Activated CD4-positive, alpha-beta T cell treated with anti-CD3 and anti-CD28 coated beads, Interleukin-10, Interleukin-2, amounts not matched to agents 100 ng/mL and 50 ng/mL, durations not matched to agents 16 hours and 8 hours (primary cell): ENCODE measurements at places on chromosomes 4 and X.

DNA sequence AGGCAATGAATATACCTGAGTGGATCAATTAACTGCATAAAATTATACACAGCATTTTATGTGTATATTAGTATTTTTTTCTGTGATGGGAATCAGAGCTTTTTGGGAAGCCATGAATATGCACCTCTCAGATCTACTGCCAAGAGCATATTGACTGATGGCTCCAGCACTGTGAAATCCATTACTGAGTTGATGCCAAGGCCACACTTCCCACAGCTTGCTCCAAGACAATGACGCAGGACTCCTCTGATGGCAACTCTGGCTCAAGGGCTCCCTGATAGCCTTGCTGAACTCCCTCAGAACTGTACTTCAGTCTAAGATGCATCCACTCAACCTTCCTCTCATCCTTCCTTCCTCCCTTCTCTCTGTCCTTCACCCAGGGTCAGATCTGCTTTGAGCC lies 82.7 kb downstream of the OTC start:
- DNase-seq, result no peak

DNA sequence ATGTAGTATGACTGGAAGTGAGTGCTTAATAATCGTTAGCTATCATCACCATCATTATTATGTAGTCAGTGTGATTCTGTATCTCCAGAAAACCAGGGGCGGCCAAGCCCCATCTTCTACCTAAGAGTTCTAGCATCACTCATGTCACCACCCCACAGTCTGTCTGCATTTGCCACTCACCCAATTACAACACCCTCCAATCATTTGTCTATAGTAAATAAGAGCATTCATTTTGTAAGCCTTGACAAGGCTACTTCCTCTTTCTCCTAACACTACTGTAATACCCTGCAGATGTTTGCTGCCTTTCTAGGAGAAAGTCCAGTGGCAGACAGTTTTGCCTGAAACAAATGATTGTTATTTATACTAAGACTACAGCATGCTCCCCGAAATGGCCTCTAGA lies 15.8 kb upstream of the IL21 start:
- DNase-seq, result peak; percentile 51

GRCh38 chrX:153869473-153870287 lies 16.3 kb downstream of the L1CAM start:
- no peak for DNase-seq

DNA sequence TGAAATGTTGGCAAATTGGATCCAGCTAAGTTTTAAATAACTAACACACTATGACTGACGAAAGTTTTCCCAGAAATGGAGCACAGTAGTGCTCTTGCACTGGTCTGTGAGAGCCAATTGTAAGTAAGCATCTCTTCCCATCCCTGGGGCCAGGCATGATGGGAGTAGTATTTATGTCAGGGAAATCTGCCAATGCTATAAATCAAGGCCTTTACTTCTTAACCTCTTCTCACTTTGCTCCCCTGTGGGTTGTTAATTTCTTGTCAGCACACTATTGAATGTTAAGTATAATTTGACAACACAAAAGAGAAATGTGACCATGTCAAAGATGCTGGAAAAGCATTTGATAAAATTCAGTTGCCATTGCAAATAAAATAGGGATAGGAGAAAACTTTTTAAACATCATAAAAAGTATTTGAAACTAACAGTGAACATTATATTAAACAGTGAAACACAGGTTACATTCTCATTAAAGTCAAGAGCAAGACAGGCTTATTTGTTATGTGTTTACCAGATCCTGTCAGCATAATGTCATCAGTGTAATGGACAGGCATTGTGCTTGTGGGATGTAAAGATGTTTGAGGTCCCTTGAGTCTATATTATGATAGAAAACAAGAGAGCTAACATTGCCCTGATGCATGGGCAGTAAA lies 5.0 kb downstream of the F8A1 start:
- DNase-seq, result no peak

GRCh38 chr4:144820011-144820727 lies 174.2 kb downstream of the HHIP start:
- no peak for DNase-seq

GRCh38 chr4:101348367-101348827 lies 1.1 kb upstream of the PPP3CA start:
- no peak for DNase-seq

DNA sequence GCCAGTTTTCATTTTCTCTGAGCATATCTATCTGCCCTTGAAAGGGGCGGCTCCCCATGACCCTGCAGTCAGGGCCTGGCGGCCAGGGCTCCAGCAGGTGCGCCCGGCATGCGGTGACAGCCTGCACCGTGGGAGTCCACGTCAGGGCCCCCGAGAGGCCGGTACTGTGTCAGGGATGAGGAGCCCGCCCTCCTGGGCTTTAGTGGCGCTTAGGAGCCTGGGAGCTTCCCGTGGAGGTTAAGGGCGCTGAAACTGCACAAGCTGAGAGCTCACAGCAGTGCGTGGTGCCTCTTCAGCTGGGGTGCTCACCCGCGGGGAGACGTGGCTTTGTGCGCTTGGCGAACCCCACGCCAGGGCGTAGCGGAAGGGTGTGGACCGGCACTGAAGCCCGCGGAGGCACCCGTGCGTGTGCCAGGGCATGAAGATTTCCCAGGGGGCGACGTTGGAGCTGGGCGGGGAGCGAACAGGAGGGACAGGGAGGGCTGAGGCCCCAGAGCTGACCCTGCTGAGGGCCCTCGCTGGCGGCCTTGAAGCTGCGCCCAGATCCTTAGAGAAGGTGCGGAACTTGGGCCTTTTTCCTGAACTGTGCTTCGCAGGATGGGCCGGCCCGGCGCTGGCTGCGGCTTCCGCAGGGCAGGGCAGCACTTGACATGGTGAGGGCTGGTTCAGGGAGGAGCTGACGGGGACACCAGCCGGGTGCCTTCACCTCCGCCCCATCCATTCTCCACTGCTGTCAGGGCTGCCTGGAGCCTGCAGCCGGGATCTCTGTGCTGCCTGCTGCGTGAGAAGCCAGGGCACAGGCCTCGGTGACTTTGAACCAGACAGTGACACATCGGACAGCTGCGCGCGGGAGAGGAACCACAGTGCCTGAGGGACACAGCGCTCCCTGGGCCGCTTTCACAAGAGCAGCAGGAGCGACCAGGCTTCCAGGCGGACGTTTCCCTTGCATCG lies 32.9 kb downstream of the HTT-AS start:
- peak; percentile 38 for DNase-seq

GRCh38 chr4:139603576-139604410 lies 47.8 kb upstream of the SETD7 start:
- DNase-seq, result peak; percentile 63

DNA sequence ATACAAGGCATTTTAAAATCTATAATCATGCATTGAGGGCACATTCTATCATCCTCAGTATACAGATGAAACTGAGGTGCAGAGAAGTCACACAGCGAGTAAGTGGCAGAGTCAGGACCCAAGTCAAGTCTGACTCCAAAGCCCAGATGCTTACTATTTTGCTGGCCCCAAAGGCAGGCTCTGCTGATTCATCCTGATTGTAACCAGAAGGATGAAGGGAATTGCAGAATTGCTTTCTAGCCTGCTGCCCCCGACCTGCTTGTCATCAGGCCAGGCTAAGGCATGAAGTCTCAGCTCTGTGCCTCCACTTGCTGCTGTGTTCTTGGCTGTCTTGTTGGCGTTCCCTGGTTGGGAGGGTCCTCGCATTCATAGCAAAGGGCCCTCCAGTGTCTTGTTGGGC lies 62.7 kb downstream of the SLC9A6 start:
- DNase-seq, result no peak

GRCh38 chr4:52376132-52376704 lies 282.9 kb downstream of the USP46 start:
- DNase-seq, result peak; percentile 33

GRCh38 chr4:113614414-113614813 lies 147.1 kb downstream of the CAMK2D start:
- no peak for DNase-seq

DNA sequence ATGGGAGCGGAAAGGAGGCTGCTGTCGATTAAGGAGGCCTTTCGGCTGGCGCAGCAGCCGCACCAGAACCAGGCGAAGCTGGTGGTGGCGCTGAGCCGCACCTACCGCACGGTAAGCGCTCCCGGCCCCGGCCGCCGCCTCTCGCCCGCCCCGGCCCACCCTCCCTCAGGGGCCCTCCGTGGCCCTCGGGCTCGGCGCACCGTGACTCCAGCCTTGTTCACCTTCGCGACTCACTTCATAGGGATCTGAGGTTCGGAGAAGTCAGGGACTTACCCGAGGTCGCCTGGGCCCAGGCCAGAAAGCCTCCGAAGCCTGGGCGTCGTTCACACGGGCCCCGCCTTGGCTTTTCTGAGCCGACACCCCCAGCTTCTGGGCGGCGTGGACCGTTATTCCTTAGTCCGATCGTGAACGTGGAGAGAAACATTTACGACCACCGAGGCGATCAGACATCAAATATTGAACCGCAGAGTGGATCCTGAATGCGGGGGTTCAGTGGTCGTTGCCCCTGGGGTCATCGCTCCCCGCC lies 362 bp downstream of the NCAPG start:
- peak; percentile 40 for DNase-seq

DNA sequence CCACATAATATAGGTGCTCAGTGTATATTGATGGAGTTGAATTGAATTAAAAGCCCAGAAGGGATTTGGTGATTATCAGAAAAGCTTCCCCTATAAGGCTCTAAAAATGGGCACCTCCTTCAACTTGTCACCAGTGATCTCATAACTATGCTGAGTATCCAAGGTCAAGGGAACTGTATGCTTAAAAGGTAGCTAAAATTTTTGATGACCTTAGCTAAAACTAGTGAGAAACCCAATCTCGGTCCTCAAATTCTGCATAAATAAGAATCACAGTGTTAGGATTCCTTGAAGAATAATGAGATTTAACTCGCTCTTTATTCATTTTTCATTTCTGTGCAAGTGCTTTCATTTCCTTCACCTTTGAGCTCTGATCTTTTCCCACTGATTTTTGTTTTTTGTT lies 87.7 kb upstream of the AP1S2 start:
- no peak for DNase-seq

- no peak for DNase-seq
These were observed 140.3 kb upstream of the PAK3 start for GRCh38 chrX:110955706-110956105.

DNA sequence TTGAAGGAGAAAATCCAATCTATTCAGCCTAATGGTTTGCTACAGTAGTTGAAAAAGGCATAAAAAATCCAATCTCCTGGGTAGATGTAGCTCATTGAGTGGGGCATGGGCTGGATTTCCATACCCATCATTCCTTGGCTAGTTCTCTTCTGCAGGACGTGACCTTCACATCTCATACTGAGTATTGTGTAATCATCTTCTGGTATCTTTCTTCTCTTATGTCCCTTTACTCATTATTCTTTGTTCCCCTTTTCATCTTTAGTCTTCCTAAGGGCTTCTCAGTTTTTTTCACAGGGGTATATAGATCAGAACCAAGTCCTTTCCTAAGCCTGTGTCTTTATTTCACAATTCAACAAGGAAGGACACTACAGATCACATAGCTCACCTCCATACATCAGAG lies 727.6 kb upstream of the MAGEB2 start:
- DNase-seq, result no peak

DNA sequence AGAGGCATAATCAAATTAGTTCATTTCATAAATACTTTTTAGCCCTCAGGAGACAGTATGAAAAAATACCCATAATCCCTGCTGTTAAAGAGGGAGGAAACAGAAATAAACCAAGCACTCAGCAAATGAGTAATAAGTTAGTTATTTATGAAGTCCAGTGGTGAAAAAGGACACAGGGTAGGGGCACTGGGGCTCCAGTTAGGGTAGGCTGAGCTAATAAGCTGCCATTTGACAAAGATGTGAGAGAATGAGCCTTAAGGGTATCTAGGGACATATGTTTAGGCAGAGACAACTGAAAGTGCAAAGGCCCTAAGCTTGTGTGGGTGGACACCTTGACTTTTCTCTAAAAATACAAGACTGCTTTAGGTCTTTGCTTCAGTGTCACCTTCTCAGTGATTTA lies 94.4 kb downstream of the IL15 start:
- no peak for DNase-seq

DNA sequence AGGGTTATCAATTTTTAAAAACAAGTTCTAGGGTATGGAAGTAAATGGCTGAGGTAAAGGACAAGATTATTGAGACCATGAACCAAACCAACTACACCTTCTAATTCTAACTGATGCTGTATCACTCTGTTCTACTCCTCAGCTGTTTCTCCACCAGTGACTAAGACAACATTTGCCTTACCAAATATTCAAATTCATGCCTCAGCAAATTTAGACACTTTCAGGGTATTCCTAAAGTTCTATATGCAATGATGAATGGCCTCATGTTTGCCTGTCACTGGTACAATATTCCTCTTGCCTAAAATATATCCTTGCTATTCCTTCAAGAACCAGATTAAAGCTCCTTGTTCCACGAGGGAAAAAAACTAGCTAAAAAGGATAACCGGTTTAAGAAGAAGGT lies 5.0 kb downstream of the RPL9 start:
- DNase-seq, result no peak

- DNase-seq, result no peak
These were observed 232.4 kb downstream of the LDB2 start for GRCh38 chr4:16665942-16666551.

DNA sequence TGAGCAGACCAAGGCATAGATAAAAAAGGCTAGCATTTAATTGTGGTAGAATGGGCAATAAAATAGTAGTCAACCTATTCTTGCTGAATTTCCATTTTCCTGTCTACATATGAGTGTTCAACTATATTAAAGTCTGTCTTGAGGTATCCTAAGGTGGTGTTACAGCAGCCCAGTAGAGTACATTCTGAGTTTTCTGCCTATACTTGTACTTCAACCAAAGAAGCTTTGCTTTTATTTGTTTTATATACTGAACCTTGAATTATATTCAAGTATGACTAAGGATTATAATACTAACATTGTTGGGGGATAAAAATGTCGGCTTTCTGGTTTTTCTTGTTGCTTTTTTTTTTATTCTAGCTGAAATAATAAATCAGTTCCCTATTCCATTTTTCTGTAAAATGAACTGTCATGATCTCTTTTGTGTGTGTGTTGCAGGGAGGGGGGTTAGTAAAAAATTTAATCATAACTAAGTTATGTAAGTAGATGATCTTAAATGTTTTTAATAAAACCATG lies 106.7 kb downstream of the PDLIM5 start:
- DNase-seq, result no peak

DNA sequence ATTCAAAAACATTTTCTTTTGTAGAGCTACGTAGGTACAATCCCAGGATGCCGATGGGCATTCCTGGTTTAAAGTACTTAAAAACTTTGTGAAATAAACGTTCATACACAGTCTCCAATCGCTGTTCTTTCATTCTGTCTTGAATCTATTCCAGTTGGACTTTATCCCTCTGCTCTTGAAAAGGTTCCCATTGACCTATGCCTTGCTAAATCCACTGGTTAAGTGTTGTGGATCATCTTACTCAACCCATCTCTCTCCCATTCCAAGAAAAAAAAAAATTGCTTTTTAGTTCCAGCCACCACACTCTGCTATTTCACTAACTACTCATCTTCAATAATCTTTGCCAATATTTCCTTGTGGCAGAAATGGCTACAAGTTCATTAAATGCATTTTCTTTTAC lies 542.3 kb upstream of the GRIA3 start:
- DNase-seq, result no peak

GRCh38 chrX:72121383-72121782 lies 10.3 kb downstream of the RTL5 start:
- peak; percentile 58 for DNase-seq

GRCh38 chr4:121138039-121138825 lies 25.9 kb downstream of the TNIP3 start:
- DNase-seq, result peak; percentile 60

- no peak for DNase-seq
These were observed 41.3 kb upstream of the MAGED1 start for GRCh38 chrX:51852096-51852495.
